Stimulated activated CD4-positive, alpha-beta T cell treated with anti-CD3 and anti-CD28 coated beads, Interleukin-2, amount 100 ng/mL, for 48 hours (primary cell): ENCODE measurements at places on chromosomes 6 and 20.

DNA sequence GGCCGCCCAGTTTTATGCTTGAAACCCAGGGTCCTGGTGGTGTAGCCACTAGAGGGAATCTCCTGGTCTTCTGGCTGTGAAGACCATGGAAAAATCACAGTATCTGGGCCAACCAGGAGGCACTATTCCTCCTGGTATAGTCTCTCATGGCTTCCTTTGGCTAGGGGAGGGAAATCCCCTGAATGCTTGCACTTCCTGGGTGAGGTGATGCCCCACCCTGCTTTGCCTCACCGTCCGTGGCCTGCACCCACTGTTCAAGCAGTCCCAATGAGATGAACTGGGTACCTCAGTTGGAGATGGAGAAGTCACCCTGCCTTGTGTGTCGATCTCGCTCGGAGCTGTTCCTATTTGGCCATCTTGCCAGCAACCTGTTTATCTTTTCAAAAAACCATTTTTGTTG is 10.1 kb upstream of the ZNF337 start:
- no peak for DNase-seq

DNA sequence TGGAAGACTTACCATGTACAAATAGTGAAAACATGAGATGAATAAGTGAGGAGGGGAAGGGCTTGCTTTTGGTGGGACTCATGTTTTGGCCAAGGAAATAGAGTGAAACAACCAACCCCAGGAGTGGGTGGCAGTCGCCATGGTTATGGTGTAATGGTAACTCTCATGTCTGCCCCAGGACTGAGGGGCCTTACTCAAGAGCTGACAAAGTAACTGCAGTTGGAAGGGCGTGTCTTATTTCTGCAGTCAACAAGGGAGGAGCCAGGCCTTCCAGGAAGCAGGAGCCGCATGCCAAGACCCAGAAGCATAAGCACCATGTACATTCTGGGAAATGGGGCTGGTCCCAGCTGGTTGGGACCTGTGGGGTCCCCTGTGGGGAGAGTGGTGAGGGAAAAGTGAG is 108.5 kb downstream of the UNC5CL start:
- DNase-seq, result no peak

DNA sequence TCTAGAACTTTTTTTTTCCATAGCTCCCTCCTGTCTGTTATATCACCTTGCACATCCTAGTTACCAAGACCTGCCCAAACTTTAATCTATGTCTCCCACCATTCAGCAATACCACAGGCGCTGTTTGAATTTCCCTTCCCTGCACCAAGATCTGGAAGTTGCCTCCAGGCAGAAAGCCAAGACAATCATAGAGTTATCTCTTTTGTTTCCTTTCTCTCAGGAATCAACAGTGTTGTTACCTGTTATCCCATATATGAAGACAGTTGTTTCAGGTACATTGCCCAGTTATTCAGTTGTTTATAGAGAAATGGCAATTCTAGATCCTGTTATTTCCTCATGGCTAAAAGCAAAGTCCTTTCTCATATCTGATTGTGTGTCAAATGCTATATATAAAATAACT is 63.2 kb downstream of the PDSS2 start:
- DNase-seq, result no peak

DNA sequence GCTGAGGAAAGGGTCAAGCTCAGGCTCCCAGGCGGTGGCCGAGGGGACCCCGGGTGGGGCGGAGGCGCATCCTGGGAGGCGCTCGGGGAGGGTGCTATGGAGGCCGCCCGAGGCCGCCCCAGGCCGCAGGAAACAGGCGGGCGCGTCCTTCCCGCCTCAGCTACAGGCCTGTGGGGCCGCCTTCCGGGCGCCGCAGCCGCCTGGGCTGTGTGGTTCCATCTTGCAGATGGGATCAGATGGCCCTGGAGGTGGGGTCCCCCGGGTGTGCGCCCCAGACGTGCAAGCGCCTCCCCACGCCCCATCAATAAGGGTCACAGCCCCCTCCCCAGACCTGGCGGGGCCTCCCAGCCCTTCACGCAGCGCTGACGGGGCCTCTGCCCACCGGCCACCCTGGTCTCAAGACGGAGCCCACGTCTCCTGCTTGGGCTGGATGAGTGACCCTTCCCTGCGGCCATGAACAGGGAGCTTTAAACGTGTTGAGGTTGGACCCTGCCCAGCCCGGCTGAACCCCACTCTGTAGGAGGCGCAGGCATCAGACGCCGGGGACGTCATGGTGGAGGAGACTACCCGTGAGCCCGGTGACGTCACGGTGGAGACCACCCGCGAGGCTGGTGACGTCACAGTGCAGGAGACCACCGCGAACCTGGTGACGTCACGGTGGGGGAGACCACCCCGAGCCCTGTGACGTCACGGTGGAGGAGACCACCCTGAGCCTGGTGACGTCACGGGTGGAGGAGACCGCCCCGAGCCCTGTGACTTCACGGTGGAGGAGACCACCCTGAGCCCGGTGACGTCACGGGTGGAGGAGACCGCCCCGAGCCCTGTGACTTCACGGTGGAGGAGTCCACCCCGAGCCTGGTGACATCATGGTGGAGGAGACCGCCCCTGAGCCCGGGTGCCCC is 267.0 kb downstream of the DLL1 start:
- DNase-seq, result no peak

GRCh38 chr6:88167352-88167937 is 1.3 kb upstream of the CNR1 start:
- no peak for DNase-seq

DNA sequence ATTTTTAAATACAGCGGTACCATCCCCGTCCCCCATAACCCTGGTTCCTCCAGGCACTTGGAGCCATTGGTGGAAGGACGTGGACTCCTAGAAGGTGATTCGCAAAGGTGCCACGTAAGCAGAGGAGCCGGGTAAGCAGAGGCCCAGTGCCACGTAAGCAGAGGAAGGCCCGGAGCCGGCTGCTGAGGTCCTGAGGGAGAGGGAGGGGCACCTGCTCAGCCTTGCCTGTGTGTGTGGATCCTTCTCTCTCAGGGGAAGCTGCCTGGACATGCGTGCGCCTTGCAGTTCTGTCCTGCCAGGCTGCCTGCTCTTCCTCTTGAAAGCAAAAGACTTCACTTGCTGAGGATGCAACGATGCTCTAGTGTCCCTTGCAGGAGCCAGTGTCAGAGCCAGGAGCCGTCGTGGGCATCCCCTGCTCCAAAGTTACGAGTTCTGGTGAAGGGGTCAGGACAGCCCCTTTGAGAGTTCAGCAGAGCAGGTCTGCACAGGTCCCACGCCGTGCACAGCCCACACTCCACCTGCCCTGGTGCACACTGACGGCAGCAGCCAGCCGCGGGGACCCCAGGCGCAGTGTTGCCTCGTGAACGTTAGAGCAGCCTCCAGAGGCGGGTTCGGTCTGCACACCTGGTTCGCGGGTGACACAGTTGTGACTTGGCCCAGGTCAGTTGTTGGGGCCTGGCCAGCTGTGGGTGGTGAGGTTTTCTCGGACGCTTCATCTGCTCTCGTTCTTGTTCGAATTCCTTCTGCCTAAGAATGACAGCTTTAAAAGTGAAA is 1.9 kb upstream of the NKAIN4 start:
- no peak for DNase-seq

DNA sequence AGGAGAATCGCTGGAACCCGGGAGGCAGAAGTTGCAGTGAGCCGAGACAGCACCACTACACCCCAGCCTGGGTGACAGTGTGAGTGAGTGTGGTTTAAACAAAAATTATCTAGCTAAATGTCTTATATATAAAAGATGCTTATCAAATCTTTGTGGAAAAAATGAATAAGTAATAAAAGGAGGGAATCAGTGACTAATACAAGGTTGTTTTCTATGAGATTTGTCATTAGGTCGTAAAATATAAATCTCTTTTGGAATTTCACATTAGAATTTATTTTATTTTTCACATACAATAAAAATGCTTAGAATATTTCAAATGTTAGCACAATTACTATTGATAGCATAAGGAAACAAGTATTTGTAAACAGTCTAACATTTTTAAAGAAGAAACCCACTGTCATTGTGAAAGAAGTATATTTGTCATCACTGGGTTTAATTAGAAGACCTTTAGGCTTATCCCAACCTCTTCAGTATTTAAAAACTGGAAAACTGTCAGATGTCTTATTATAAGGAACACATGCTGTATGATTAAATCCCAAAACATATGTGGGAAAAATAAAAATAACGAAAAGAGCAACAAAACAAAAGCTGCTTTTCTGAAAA is 47.1 kb downstream of the ASCC3 start:
- no peak for DNase-seq

- DNase-seq, result no peak
Measured at GRCh38 chr20:50378170-50379000, 131.8 kb upstream of the PTPN1 start.

- DNase-seq, result no peak
Measured at GRCh38 chr6:4751823-4752464, 24.3 kb upstream of the CDYL start.

GRCh38 chr6:85278466-85279035 is 171.3 kb upstream of the NT5E start:
- no peak for DNase-seq

- DNase-seq, result no peak
Measured at GRCh38 chr20:58492074-58492718, 23.0 kb downstream of the APCDD1L start.

- DNase-seq, result no peak
Measured at GRCh38 chr6:144742779-144743178, 457.6 kb downstream of the UTRN start.

GRCh38 chr6:34142061-34142998 is 3.6 kb downstream of the GRM4 start:
- no peak for DNase-seq

DNA sequence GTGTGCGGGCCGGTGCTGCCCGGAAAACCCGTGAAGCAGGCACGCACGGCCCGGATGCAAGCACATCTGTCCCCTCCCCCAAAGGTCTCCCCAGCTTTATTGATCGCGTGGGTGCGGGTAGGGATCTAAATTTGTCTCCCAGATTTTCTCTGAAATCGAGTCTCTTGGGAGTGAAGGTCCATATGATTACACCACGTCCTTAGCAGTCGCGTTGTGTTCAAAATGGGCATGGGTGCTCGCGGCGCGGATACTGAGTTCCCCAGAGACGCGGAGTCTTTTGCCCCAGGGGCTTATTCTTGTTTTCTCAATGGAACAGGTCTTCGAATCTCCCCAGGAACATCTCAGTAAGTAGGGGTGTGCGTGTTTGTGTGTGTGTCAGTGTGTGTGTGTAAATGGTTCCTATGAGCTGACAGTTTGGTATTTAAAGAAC is 2.8 kb upstream of the ZNF292 start:
- no peak for DNase-seq

- no peak for DNase-seq
Measured at GRCh38 chr6:167073679-167074274, 49.1 kb upstream of the CCR6 start.

GRCh38 chr6:65501045-65501444 is 206.0 kb downstream of the EYS start:
- DNase-seq, result no peak

GRCh38 chr6:116405652-116406356 is 35.1 kb downstream of the DSE start:
- no peak for DNase-seq

- no peak for DNase-seq
Measured at GRCh38 chr20:17934141-17934862, 34.3 kb downstream of the SNX5 start.
